ENCODE measurements at places on chromosomes 11 and 22.

GRCh38 chr22:46262449-46263215 is 511 bp downstream of the PKDREJ start:
- peak; percentile 48 for DNase-seq

- DNase-seq: no peak
Observed at GRCh38 chr22:50544078-50544745, 1.5 kb upstream of the KLHDC7B start.

- no peak for DNase-seq
Observed at GRCh38 chr11:16921019-16921418, 93.2 kb downstream of the PLEKHA7 start.

- DNase-seq: no peak
Observed at GRCh38 chr11:66192181-66192863, 76.1 kb upstream of the RAB1B start.

DNA sequence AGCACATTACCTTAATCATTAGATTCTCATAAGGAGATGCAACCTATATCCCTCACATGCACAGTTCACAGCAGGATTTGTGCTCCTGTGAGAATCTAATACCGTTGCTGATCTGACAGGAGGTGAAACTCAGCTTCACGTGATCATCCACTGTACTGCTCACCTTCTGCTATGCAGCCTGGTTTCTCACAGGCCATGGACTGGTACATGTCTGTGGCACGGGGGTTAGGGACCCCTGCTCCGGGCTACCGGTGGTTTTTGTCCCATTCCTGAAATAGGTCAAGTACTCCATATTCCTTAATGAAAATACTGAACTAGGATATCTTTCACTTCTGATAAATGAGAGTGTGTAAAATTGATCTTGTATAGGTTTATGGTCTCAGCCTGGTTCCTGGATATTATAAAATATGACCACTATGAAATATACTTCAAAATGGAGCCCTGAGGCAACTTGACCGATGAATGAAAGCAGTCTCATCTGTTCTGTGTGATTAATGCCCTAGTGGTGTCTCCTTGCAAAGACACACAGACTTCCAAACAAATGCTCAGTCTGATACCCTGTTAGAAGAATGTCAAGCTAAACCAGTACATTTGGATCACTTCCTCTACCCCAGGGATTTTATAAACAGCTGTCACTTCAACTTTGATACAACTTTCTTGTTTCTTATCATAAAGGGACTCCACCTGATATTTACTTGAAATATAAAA is 492.9 kb upstream of the ANO3 start:
- no peak for DNase-seq

DNA sequence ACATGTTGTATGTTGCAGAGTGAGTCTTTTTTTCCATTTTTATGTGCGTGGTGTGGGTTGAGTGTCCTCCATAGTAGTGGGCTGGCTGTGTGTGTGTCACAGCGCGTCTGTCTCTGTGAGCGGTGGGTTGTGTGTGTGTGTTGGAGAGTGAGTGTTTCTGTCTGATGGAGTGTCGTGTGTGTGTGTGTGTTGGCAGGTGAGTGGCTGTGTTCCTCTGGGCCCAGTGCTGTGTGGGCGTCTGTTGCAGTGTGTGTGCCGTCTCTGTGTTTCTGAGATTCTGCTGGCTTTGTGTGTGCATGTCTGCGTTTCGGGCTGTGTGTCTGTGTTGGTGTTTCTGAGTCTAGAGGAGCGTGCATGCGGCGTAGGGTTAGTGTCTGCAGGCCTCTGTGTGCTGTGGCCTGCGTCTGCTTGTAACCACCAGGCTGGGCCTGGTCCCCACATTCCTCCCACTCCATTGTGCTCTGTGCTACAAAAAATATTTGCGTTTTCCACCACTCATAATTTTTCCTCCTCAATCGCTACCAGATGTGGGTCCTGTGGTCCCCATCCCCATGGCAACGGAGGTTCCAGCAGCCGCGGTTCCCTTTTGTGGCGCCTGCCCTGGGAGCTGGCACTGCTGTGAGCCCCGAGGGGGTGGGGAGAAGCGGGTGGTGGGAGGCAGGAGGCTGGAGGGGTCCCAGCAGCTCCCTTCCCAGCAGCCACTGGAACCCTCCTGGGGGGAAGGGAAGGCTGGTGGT is 15.2 kb downstream of the SCARF2 start:
- no peak for DNase-seq

- no peak for DNase-seq
Observed at GRCh38 chr11:63635762-63636465, 21.7 kb upstream of the PLAAT3 start.

DNA sequence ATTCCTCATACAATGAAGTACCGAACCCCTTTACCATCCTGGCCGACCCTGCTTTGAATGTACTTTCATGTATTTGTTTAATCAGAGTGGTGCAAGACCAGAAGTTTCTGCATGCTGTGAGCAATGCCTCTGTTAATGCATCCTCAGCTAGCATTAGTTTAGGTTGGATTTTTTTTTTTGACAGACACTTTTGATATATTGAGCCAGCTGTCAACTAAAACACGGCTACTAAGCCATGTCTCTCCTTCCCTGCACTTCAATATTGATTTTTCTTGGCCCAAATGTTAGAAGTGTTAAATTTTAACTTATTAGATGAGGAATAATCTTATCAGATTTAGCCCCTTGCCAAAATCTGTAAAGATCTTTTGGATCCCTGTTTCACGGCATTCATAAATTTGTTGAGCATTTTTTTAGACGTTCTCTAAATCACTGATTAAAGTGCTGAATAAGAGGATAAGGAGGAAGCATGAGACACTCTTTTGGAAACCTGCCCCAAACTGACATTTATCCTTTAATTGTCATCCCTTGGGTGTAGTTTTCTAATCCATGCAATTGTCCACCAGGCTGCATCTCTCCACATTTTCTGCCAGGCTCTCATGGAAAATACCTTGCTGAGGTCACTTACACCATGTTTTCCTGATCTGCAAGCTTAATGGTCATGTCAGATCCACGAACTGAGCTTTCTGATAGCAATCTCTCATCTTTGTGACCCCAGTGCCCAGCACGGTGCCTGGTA is 130.7 kb downstream of the FEZ1 start:
- no peak for DNase-seq

- DNase-seq: no peak
Observed at GRCh38 chr11:90556606-90557005, 333.8 kb upstream of the CHORDC1 start.

DNA sequence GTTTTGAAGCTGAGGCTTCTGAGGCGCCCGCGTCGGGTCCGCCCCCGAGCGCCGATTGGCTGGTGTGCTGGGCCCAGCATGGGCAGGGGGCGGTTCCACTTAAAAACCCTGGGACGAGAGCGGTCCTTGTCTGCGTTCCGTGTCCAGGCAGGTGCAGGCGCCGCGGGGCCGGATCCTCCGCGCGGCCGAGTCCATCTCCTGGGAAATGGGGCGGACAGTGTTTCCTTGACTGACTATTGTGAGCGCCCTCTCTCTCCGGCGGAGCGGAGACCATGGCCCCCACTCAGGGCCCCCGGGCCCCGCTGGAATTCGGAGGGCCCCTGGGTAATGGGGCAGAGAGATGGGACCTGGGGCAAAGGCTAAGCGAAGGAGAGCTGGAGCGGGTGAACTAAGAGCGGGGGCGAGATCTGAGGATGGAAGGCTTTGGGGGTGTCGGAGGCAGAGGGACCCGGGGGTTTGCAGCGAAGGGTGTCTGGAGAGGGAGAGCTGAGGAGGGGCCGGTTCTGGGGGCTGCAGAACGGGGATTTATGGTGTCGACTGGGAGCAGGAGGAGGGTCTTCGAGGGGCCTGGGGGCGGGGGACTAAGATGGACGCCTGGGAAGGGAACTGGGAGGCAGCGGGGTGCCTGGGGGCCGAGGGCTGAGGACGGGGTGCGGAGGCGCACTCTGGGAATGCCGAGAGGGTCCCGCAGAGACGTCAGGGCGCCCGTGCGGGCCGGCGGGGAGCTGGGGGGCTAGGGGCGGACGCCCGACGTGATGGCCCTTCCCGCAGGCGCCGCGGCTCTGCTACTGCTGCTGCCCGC is at the start of gene TM7SF2:
TM7SF2 (plus strand) TSS at position 129 of the 802 bp plus-strand sequence; CDS start at position 273, 144 bp downstream.
- DNase-seq: peak; percentile 97

- DNase-seq: no peak
Observed at GRCh38 chr22:33255791-33256190, 197.6 kb upstream of the SYN3 start.

- DNase-seq: no peak
Observed at GRCh38 chr11:81916451-81916850, 817.2 kb downstream of the FAM181B start.

- no peak for DNase-seq
Observed at GRCh38 chr11:85756401-85757200, 54.3 kb downstream of the SYTL2 start.

GRCh38 chr22:23233752-23234408 is 53.6 kb downstream of the BCR start:
- no peak for DNase-seq

- DNase-seq: no peak
Observed at GRCh38 chr11:58391879-58392278, 14.8 kb downstream of the OR5B3 start.

- no peak for DNase-seq
Observed at GRCh38 chr22:20117633-20118299, 740 bp upstream of the TRMT2A start.

DNA sequence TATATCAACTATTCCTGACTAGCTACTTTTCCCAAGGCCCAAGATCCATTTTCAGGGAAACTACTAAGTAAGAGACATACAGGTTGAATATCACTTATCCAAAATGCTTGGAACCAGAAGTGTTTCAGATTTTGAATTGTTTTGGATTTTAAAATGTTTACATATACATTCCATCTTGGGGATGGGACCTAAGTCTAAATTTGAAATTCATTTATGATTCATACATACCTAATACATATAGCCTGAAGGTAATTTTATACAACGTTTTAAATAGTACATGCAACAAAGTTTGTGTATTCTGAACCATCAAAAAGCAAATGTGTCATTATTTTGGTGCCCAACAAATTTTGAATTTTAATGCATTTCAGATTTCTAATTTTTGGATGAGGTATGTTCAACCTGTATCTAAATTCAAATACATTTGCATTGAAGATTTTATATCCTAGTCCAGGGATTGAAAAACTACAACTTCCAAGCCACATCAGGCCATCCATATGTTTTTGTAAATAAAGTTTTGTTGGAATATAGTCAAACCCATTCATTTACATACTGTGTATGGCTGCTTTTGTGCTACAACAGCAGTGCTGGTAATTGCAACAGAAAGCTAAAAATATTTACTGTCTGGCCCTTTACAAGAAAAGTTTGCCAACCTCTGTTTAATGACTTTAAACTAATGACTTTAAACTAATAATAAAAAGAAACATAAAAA is 73.3 kb downstream of the CWF19L2 start:
- no peak for DNase-seq

DNA sequence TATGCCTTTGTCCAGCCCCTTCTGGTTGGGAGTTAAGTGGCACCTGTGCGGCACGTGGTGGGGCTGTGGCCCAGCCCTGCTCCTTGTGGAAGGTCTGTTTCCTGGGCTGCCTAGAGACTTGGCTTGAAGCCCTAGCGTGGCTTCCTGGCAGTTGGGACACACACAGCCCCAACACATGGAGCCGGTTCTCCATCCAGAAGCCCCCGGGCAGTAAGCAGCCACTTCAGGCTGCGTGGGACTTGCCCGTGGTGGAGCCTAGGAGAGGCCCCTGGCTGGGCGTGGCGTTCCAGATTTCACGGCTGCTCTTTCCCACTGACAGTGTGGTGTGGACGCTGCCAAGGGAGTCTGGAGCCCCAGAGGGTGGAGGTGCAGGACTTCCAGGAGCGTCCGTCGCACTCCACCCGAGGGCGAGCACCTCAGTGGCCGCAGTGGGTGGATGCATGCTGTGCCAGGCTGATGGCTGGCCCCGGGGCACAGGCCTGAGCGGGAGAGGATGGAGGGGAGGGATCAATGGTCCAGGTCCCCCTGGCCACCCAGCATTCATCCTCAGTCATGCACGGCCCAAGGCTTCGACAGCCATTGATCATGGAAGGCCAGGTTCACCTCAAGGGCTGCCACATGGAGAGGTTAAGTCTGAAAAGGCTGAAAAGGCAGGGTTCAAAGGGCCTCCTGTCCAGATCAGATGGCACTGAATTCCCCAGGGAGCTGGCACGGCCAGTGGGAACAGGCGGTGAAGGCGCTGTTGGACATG is 9.3 kb downstream of the CCND1 start:
- peak; percentile 23 for DNase-seq

DNA sequence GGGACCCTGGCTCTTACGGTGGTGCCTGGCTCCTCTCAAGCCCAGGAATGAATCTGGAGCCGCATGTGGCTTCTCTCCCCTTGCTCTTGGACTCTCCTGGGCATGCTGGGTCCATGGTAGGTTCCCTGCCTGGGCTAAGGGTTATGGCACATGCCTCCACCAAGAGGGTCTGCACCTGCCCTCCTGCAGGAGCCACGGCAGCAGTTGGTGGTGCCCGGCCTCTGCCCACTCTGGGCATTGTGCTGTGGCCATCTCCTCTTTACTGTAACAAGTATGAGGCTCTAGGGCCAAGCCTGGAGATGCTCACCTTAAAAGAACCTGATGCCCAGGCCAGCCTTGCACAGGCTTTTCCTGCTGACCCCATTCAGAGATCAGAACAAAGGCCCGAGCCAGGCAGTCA is 104.0 kb upstream of the PITPNB start:
- DNase-seq: no peak

DNA sequence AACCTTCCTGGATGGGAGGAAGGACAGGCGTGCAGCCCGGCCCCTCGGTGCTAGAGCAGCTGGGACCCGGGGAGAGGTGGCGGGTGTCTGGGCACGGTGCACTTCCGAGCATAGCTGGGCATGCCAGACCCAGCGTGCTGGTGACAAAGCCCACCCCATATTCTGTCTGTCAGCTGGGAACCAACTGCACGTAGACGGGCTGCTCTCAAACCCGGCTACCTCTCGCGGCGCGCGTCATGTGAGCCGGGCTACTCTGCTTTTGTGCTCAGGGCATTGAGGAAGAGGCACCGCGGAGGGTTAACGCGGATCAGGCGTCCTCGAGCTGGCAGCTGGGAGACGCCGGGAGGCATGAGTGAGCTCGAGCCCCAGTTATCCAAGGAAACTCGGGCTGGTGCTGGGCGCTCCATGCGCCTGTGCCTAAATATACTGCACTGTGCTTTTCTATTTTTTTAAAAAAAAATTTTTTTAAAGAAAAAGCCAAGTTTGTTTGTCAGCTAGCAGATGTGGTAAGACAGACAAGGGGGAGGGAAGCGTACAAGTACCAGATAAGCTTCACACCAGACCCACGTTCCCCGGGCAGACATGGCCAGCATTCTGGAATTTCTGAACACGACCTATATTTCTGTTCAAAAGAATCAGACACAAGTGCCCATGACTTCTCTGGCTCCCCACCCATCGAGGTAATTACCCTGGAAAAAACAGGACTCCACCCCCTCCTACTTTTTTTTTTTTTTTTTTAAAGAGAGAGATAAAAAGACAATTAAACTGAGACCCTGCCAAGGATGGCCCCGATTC is 425.6 kb downstream of the SHANK2 start:
- DNase-seq: peak; percentile 88

GRCh38 chr11:65859812-65860277 is 388 bp upstream of the MUS81 start:
- DNase-seq: no peak

- no peak for DNase-seq
Observed at GRCh38 chr11:84685976-84686375, 941.2 kb downstream of the DLG2 start.

GRCh38 chr22:49196046-49196511 is 631.6 kb downstream of the BRD1 start:
- no peak for DNase-seq

GRCh38 chr22:46064966-46065666 is 85.2 kb upstream of the PPARA start:
- no peak for DNase-seq
